ENCODE measurements at places on chromosomes 3 and 15. TPM values are rescaled to one million over a fixed set of nuclear protein-coding genes. Genes with fewer than 3 reads are reported as not detected.

DNA sequence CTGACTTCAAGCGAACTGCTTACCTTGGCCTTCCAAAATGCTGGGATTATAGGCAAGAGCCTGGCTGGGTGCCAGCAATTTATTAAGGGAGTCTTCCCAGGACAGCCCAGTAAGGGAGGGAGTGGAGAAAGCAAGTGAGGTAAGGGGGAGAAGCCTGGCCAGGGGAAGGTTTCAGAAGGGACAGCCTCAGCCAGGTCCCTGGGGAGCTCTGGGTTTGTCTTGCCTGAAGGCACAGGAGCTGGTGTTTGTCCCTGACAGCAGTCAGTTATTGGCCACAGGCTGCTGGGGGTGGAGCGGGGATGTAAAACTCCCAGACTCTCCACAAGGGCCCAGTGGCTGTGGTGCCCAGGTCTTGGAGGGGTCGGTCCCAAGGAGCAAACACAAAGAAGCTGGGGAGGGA lies 33.0 kb upstream of the CDCP1 start:
- H3K4me1 ChIP-seq: peaks cover 30% of the 10 kb centered on the region
- no peak overlapping the region for H3K27ac ChIP-seq
- H3K36me3 ChIP-seq: no peaks in the 10 kb centered on the region
- no peak overlapping the region for H3K4me3 ChIP-seq
- no peaks in the 10 kb centered on the region for H3K27me3 ChIP-seq
- no peak for DNase-seq

DNA sequence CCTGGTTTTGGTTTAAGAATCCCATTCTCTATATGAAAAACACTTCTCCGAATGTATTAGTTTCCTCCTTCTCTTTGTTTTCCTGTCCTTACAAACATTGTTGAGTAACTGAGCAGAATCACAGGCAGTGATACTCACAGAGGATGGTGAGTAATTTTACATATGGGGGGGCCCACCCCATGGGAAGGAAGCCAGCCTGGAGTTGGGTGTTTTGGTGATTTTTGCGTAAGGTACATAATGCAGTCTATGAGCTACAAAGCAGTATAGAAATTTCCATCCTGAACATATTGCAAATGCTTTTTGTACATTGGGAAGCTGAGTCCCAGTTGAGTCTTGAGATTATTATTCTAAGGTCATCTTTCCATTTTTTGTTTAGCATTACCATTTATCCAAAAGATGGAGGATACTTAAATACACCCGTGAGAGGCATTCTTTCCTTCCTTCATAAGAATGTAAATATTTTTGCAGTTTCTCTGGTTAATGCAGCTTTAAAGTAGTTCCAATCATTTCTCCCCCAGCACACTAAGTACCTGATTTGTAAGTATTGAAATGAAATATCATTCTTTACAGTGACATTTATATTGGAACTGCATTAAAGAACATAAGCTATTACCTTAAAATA lies 476.8 kb downstream of the AGBL1 start:
- no peaks in the 10 kb centered on the region for H3K27me3 ChIP-seq
- H3K27ac ChIP-seq: no peak overlapping the region
- H3K36me3 ChIP-seq: no peaks in the 10 kb centered on the region
- no peak overlapping the region for H3K4me3 ChIP-seq
- no peaks in the 10 kb centered on the region for H3K4me1 ChIP-seq

- H3K27me3 ChIP-seq: no peaks in the 10 kb centered on the region
- peak; percentile 84 for DNase-seq
- H3K27ac ChIP-seq: no peak overlapping the region
- H3K4me3 ChIP-seq: no peak overlapping the region
- peaks cover 16% of the 10 kb centered on the region for H3K4me1 ChIP-seq
- H3K36me3 ChIP-seq: no peaks in the 10 kb centered on the region
Observed at GRCh38 chr15:66619152-66619903, 53.5 kb upstream of the LCTL start.

GRCh38 chr15:73951601-73952000 lies 25.3 kb downstream of the LOXL1 start:
- peak overlapping the region; percentile 76 for H3K27ac ChIP-seq
- H3K4me1 ChIP-seq: peaks cover 12% of the 10 kb centered on the region
- DNase-seq: no peak
- no peaks in the 10 kb centered on the region for H3K27me3 ChIP-seq

GRCh38 chr3:133610031-133610430 lies 36.5 kb downstream of the CDV3 start:
- H3K4me1 ChIP-seq: no peaks in the 10 kb centered on the region
- H3K4me3 ChIP-seq: no peak overlapping the region
- no peaks in the 10 kb centered on the region for H3K27me3 ChIP-seq
- DNase-seq: no peak

The DCP1A gene
- 21.8 TPM for total RNA-seq

- H3K36me3 ChIP-seq: peaks cover 12% of the 10 kb centered on the region
- DNase-seq: no peak
- H3K4me3 ChIP-seq: no peak overlapping the region
- H3K27ac ChIP-seq: no peak overlapping the region
- no peaks in the 10 kb centered on the region for H3K27me3 ChIP-seq
Observed at GRCh38 chr15:50624616-50625168, 61.9 kb downstream of the TRPM7 start.

The ARHGEF3 gene
- 27.4 TPM for total RNA-seq

GRCh38 chr3:72052841-72053409 lies 268.0 kb upstream of the PROK2 start:
- no peak for DNase-seq
- H3K4me1 ChIP-seq: no peaks in the 10 kb centered on the region
- no peak overlapping the region for H3K4me3 ChIP-seq
- H3K36me3 ChIP-seq: no peaks in the 10 kb centered on the region

DNA sequence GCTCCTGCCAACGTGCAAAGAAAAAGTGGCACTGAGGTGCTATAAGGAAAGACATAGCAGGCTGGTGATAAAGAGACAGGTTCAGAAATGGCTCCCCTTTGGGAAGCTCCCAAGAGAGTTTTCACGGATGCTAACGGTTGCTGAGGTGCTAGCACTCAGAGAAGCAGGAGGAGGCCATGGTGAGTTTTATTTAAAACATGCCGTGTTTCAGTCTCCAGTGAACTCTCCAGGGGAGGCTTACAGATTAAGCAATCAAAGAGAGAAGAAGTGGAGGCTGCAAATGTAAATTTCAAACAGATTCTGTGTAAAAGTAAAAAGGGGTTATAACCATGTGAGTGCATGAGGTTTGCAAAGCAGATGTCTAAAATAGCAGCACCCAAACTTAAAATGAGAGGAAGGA lies 346.2 kb downstream of the NTRK3 start:
- no peaks in the 10 kb centered on the region for H3K36me3 ChIP-seq
- no peaks in the 10 kb centered on the region for H3K4me1 ChIP-seq
- DNase-seq: no peak
- no peaks in the 10 kb centered on the region for H3K27me3 ChIP-seq
- H3K4me3 ChIP-seq: no peak overlapping the region

The TEX55 gene
- total RNA-seq: not detected

- no peak for DNase-seq
- H3K4me1 ChIP-seq: peaks cover 29% of the 10 kb centered on the region
- H3K27me3 ChIP-seq: no peaks in the 10 kb centered on the region
- H3K36me3 ChIP-seq: no peaks in the 10 kb centered on the region
- H3K27ac ChIP-seq: no peak overlapping the region
Observed at GRCh38 chr15:68091743-68092142, 37.6 kb downstream of the PIAS1 start.

GRCh38 chr3:16203031-16203430 lies 28.6 kb downstream of the GALNT15 start:
- no peak overlapping the region for H3K27ac ChIP-seq
- H3K27me3 ChIP-seq: no peaks in the 10 kb centered on the region
- DNase-seq: no peak
- no peaks in the 10 kb centered on the region for H3K4me1 ChIP-seq
